ENCODE measurements at places on chromosomes 5 and 9.

GRCh38 chr5:141677415-141677814 lies 4.6 kb downstream of the ARAP3 start:
- DNase-seq: no peak

GRCh38 chr9:110199643-110200042 lies 8.3 kb downstream of the C9orf152 start:
- DNase-seq: no peak

- no peak for DNase-seq
These were observed 4.1 kb downstream of the PAEP start for GRCh38 chr9:135565636-135566035.

DNA sequence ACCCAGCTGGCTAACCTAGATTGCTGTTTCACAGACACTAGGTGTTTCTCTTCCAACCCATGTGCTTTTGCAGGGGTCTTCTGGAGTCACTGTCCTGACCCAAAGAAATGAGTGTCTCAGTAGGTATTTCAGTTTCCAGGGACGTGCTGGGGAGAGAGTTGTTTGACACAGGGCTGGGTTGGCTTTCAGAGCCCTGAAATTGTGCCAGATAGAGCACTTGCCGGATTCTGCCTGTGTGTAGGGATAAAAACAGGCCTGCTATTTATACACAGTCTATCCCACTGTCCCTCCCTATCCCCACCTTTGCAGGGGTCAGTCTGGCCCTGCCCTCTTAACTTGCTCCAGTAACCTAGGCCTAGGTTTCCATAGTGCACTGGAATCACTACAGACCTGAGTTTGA lies 957 bp upstream of the HBEGF start:
- no peak for DNase-seq

- DNase-seq: no peak
These were observed 4.7 kb downstream of the PAX5 start for GRCh38 chr9:37029304-37029775.

GRCh38 chr9:103731541-103731940 lies 362.6 kb upstream of the SMC2 start:
- no peak for DNase-seq

DNA sequence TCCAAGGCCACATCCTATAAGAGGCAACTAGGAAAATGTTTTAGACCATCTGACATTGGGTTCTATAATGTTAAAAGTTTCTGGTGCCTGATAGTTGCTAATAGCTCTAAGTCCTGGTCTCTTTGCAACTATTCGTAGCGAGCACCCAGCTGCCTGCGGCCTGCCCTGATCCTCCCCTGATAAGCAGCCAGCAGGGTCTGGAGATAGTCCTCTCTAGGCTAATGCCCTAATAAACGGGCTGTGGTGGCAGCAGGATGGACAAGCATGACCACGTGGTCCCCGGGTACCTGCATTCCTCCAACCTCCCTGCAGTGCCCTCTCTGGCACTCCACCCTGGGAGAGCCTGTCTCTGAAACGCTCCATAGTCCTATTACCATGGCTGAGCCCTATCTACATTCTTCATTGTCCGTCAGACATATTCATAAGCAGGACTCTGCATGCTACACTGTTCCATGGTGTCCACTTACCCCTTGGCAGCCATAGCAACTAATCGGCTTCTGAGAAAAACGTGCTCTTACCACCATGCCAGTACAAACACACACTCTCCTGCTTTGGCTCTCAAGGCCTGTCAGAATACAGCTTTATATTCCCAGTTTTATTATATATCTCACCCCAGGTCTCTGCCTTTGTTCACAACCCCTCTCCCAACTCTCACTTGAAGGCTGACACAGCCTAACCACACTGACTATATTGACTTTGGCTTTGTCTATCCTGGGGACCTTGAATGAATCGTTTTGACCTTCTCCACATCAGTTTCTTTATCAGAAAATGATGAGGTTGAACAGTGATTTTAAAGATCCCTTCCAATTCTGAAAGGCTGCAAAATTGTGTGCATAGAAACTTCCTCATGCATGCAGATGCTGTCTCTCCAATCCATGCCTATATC lies 49.9 kb upstream of the DAPK1 start:
- DNase-seq: no peak

- no peak for DNase-seq
These were observed 35.8 kb upstream of the MEGF10 start for GRCh38 chr5:127254729-127255284.

- no peak for DNase-seq
These were observed 183.7 kb downstream of the ZNF462 start for GRCh38 chr9:107046692-107047091.

DNA sequence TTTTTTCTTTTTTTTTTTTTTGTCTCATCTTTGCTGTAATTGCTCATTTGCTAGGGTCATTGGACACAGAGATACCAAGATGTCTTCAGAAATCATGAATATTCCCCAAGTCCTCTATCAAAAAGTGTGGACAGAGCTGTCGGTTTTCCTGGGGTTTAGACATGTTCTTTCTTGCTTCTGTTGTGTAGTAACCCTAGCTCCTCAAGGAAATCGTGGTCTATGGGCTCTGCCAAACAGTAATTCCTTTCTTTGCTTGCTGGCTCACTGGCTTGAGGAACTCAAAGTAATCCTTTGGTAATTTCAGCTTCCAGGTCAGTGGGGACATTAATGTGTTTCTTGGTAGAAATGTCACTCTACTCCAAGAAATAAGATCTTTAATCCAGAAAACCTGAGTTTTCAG lies 101.7 kb downstream of the TMC1 start:
- no peak for DNase-seq

DNA sequence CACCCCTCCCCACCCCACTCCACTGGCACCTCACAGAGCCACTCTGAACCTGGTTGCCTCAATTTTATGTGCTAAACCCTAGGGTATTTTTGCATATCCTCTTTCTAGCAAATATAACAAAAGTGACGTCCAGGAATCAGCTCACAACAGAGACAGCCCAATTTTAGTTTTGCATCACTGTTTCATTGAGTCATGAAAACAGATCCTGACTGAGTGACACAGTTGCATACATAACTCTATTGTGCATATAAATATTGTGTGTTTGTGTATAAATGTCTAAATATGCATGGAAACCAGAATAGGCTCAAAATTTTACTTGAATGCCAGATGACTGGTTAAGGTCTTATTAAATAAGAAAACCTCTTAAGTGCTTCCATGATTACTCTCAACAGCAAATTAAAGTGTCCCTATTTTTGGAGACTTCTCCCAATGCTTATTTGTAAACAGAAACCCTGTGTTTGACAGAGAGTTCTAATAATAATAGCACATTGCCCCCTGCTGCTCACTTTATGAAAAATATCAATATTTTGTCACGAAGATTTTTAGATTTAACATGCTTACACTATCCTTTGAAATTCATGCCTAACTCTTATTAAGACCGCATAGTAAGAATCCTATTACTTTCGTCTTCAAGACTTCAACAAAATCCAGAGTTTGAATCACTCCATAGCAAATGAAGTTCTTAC lies 75.5 kb upstream of the PRRC1 start:
- DNase-seq: no peak

GRCh38 chr9:91915524-91916263 lies 34.3 kb downstream of the ROR2 start:
- no peak for DNase-seq

DNA sequence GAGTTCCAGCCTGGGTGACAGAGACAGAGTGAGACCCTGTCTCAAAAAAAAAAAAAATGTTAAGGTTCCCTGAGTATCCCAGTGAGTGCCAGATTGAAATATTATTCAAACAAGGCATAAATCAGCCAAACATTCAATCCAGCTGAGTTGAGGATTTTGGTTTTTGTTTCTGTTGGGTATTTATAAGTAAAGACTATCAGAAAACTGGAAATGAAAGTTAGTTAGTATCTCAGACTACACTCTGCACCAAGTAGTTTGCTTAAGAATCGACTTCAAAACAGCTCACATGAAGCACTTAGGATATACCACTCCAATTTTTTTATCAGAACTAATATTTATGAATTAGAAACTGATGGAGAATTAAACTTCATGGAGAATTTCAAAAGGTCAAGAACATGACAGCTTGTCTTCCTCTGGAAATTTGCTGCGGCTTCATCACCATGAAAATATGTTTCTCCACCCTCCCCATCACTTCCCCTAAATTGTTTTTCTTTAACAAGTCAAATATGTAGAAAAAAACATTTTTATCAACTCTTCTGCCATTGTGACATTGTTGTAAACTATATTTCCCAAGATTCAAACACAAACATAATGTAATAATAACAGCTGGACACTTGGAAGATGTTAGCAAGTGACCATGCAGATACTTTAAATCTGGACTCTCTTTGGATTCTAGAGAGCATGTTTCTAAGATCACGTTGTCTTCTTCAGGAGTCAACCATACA lies 110.0 kb upstream of the PTGER4 start:
- no peak for DNase-seq

DNA sequence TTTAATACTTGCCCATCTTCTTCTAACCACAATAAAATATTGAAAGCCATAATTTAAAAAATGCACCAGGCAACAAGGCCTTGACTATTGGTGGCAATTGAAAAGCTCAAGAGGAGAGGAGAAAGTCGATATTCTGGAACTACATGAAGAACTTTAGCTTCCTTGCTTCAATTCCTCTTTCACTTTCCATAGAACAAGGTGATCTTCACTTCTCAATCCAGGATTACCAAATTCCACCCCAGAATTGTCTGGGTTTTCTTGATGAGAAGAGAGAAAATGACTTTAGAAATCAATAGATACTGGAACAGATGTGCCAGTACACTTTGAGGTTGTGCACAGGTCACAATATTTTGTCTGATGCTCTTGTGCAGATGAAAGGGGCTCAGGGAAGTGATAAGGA lies 52.2 kb downstream of the PTCD2 start:
- no peak for DNase-seq

GRCh38 chr5:143732402-143732801 lies 79.6 kb upstream of the HMHB1 start:
- no peak for DNase-seq

DNA sequence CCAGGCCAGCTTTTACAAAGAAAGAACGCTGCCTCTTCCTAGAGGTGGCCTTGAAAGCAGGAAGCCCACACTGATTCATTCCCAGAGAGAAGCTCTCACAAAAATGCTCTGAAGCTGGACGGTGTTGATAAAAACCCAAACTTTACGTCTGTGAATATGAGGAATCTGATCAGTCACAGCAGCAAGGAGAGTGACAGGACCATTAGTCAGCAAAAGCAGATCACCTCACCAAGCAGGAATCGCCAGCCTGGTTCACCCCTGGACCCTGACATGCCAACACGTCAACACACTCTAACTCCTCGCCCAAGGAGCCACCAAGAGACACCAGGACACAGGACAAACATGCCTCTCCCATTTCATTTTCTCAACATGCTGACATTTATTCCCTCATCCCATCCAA lies 70.6 kb upstream of the ZNF622 start:
- DNase-seq: no peak

- DNase-seq: no peak
These were observed 173.7 kb downstream of the NFIB start for GRCh38 chr9:14140096-14140697.

DNA sequence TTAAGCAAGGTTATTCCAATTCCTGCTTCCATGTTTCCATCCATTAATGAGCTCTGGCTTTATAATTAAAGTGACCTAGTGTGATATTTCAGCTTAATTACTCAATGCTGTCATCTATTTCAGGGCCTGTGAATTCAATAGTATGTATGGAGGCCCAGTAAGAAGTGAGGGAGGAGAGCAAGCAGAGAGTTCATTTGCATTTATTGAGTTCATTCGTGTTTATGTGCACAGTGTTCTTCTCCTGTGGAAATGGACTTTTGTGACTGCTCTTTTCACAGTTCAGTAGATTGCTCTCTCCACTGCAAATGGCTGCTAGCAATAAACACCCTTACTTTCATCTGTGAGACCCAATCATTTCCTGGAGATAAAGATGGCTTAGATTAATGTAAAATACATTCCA lies 130.9 kb downstream of the CEMIP2 start:
- no peak for DNase-seq

GRCh38 chr9:120909904-120910303 lies 16.7 kb downstream of the TRAF1 start:
- DNase-seq: no peak

- DNase-seq: no peak
These were observed 1.5 kb downstream of the SMIM32 start for GRCh38 chr5:136191304-136192014.

DNA sequence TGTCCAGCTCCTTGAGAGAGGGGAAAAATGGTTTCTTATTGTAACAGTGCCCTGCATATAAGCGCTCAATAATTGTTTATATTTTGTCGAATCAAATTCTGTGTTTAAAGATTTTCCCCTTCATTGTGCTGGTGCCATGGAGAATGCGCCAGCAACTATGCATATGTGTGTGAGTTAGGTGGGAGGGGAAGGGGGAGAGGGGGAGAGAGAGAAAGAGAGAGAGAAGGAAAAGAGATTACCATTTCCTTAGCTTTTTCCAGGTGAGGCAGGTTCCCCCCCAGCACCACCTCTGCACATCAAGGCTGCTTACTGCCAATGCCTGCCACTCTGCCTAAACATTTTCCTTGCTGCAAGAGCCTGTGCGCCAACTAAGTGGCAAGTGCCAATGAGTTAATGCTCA lies 111.0 kb downstream of the PJA2 start:
- DNase-seq: no peak

- DNase-seq: no peak
These were observed 1813.9 kb upstream of the CDH6 start for GRCh38 chr5:29379619-29380018.

- DNase-seq: no peak
These were observed 230.0 kb downstream of the AGTPBP1 start for GRCh38 chr9:85511746-85512145.

- DNase-seq: no peak
These were observed 199.8 kb downstream of the SMC2 start for GRCh38 chr9:104293877-104294276.

GRCh38 chr5:152723482-152723881 lies 318.4 kb upstream of the NMUR2 start:
- no peak for DNase-seq

DNA sequence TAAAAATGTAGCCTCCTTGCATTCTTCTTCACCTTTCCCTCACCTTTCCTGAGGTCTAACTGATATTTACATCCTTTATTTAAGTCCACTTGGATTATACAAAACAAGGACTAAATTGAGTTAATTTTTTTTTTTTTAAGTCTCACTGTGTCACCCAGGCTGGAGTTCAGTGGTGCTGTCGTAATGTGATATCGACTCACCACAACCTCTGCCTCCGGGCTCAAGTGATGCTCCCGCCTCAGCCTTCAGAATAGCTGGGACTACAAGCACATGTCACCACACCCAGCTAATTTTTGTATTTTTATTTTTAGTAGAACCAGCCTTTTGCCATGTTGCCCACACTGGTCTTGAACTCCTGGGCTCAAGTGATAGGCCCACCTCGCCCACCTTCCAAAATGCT lies 195.3 kb downstream of the BNC2 start:
- no peak for DNase-seq

- no peak for DNase-seq
These were observed 476.1 kb upstream of the ACO1 start for GRCh38 chr9:31908158-31908890.

All from stimulated activated CD4-positive, alpha-beta T cell treated with anti-CD3 and anti-CD28 coated beads, Interleukin-15, amount 100 ng/mL, for 48 hours (primary cell).